ENCODE measurements at places on chromosomes 3 and 15. TPM values are rescaled to one million over a fixed set of nuclear protein-coding genes. Genes with fewer than 3 reads are reported as not detected.

Gene ATP10A
- 5.3 TPM for polyA plus RNA-seq

Gene GPR171
- polyA plus RNA-seq, result 0.36 TPM

Gene POLR2H
- polyA plus RNA-seq, result 91.0 TPM

Gene DAZL
- not detected for polyA plus RNA-seq

Gene CCNB2
- 55.5 TPM for polyA plus RNA-seq

DNA sequence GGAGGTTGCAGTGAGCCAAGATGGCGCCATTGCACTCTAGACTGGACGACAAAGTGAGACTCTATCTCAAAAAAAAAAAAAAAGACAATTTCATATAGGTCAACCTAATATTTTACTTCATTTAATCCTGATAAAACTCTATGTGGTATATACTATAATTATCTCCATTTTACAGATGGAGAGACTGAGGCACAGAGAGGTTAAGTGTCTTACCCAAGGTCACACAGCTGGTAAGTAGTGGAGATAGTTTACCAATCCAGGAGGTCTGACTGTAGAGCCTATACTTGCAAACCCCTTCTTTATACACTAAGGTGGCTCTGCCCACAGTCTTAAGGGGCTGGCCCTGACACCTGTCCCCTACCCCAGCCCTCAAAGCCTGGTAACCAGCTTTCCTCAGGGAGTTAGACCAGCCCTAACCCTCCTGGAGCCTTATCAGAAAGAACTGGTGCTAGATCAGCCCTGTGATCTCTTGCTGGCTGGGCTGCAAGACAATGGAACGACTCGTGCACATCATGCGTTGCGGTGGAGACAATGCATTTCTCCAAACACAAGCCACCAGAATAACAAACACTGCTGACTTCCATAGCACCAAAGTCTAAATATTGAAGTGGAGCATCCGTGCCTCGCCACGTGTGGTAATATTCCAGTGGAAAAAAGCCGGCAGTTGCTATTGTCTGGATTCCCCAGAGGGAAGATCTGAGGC, 60.0 kb upstream of the SMAD3 start:
- no peak for DNase-seq

DNA sequence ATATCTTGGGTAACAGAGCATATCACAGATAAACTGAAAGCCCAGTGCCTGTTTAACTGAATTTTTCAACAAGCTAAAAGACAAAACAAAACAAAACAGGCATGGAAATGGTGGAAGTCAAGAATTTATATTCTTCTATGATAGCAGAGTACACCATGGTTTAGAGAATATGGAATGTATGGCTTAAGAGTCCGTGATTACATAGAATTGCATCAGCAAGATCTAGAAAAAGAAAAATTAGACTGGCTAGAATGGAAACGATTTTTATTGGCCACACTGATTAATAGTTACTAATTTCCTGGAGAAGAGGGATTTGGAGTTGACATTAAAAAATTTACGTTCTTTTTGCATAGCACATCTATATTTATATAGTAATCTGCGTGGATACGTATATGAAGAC, 435.2 kb upstream of the DPPA4 start:
- DNase-seq, result no peak

GRCh38 chr3:45644063-45644790, 45.0 kb upstream of the SACM1L start:
- DNase-seq, result peak; percentile 43
